ENCODE measurements at places on chromosomes 2 and 18.

DNA sequence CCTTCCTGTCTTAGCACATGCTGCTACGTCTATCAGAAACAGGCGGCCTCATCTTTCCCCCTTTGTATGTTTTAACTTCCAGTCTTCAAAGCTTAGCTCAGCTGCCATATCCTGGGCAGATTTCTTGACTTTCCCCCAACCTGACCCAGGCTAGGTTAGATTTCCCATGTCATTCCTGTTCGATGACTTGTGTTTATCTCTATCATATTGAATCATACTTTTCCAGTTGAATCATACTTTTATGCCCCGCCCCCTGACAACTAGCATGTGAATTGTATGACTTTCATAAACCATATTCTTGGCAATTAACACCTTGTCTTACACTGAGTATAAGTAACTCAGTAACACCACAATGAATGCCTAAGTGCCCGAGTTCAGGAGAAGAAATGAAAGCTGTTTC is 128.3 kb downstream of the CYRIA start:
- DNase-seq, result no peak

GRCh38 chr2:63399156-63399555 is 189.1 kb downstream of the WDPCP start:
- DNase-seq, result no peak

GRCh38 chr2:55370208-55370607 is 49.4 kb downstream of the CCDC88A start:
- DNase-seq, result no peak

DNA sequence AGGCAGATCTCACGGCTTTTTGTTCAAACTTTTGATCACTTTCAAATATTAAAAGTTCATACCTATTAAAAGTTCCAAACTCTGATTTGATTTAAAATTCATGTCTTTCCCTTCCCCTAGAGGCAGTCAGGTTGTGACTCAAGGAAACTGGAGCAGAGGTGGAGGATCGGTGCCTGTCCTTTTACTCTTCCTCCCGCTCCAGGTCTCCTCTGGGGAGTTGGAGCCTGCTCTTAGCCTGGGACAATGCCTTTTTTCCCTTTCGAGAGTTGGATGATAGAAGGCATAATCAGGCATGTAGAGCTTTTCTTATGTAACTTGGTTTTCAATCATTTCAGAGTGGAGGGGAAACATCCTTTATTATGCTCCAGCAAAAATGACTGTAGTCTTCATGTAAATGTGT is 1706.1 kb upstream of the CELF4 start:
- no peak for DNase-seq

DNA sequence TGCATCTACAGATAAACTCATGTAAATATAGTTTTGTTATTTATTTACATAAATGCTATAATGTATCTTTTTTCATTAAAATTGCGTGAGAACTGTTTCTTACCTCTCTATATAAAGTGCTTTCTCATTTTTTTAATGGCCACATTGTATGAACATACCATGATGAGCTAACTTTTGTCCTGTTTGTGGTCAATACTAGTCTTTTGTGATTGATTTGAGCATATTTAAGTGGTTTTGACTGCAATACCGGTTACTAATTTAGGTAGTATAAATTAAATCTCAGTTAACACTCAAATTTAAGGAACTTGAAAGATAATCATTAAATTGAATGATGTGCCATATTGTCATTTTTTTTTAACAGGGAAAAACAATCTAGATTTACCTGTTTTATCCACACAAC is 108.2 kb downstream of the HAUS1 start:
- no peak for DNase-seq

GRCh38 chr2:3405307-3405706 is 25.8 kb downstream of the TRAPPC12 start:
- no peak for DNase-seq

- no peak for DNase-seq
These were observed 235.8 kb downstream of the SEPTIN10 start for GRCh38 chr2:109377976-109378375.

DNA sequence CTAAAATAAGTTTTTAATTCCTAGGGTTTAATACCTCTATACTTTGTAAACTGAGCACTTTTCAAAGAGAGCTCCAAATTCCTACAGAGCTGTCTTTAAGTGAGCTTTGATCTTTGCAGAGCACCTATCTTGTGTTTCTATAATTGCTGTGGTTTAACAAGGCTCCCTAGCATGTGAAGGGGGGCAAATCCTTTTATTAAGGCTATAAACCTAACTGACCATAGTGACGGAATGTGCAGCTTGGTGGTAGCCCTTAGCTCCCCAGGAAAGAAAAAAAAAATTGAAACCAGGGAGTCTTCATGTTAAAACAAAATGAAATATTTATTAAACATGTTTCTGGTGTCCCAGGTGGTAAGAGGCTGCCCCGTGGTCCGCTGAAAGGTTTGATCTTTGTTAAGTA is 78.6 kb upstream of the ETAA1 start:
- DNase-seq, result no peak

GRCh38 chr18:58541146-58541788 is 87.6 kb downstream of the ALPK2 start:
- DNase-seq, result no peak

GRCh38 chr2:120272763-120273481 is 20.3 kb downstream of the RALB start:
- no peak for DNase-seq

GRCh38 chr2:135948642-135949355 is 36.6 kb downstream of the DARS1 start:
- no peak for DNase-seq

GRCh38 chr2:121142452-121142851 is 142.6 kb downstream of the TFCP2L1 start:
- DNase-seq, result no peak

DNA sequence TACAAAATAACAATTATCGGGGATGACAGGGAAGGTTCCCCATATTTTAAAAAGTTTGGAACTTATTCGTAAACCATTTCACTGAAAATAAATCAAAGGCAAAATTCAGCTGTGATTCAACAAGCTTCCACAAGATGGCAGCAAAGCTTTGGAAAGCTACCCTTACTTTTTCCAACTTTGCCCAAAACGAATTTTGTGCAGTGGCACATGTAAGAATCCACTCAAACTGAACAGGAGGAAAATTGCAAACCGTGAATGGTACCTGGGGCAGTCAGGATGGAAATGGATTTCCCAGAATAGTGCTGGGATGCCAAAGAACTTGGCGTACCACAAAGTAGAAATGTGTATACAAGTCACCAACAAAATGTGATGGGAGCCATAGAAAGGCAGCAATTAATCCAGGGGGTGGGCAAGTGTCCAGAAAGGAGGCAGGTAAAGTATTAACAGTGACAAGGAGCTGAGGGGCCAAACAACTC is 10.7 kb downstream of the RPL31 start:
- DNase-seq, result peak; percentile 27

DNA sequence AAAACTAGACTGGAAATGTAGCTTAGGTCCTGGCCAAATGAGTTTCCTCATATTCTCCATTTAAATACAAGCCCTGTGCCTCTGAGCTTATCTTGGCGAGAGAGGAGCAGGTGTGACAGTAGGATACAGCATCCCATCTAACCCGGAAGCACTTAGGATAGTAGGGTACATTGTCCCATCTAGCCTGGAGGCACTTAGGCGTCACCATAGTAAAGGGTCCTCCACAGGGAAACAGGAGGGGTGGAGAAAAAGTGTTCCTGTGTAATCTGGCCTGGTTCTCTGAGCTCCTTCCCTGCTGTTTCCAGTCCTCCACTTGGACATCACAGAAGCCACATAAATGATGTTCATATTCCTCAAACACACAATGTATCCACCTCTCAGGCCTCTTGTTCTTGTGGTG is 301.4 kb downstream of the GALR1 start:
- no peak for DNase-seq

GRCh38 chr2:179235463-179236108 is 29.0 kb downstream of the SESTD1 start:
- DNase-seq, result no peak

DNA sequence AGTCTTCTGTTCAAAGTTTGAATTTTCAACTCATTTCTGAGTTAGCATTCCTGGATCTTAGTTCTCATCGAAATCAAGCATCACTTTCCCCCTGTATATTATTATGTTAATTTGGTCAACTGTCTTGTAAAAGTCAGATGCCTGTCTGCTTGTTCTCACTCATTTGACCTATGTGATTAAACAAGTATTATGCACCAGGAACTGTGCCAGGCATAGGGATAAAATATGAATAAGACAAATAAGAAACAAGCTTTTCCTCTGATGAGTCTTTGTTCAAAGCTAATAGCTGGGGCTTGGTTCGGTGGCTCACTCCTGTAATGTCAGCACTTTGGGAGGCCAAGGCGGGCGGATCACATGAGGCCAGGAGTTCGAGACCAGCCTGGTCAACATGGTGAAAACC is 19.7 kb upstream of the EMILIN2 start:
- no peak for DNase-seq

DNA sequence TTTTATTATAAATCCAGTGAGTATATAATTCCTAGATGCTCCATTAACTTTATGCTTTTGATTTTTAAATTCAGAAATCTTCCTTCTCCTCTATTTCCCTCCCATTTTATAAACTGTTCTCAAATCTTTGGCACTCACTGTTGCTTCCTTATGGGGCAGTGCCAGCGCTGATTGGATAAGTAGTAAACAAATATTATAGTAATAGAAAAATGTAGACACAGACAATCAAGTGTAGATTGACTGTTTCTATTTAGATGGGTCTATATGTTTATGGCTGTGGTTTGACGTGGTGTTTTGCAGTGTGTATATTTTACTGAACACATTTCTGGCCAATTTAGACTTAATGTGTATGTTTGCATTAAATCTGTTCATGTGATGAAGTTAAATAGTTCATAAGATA is 36.6 kb downstream of the LYPD6B start:
- no peak for DNase-seq

DNA sequence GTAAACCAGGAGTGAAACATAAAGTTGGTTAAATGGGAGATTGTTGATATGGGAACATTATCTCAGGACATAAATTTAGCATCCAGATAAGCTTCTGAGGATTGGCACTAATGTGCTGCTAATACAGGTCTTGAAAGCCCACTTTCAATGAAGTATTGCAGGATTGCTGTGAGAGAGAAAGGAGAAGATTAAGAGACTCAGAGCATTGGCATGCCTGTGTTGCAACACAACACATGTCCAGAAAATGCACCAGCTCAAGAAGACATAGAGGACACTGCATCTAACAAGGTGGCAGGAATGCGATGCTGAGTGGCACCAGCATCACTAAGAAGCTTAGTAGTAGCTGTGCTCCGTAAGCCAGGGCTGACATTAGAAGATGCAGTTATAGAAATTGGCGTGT is 728.9 kb downstream of the SUCLG1 start:
- DNase-seq, result no peak

- no peak for DNase-seq
These were observed 146.4 kb upstream of the MYCN start for GRCh38 chr2:15793978-15794377.

GRCh38 chr2:225400060-225400511 is 576 bp downstream of the NYAP2 start:
- DNase-seq, result no peak

- no peak for DNase-seq
These were observed 57.1 kb upstream of the TWIST2 start for GRCh38 chr2:238790833-238791230.

DNA sequence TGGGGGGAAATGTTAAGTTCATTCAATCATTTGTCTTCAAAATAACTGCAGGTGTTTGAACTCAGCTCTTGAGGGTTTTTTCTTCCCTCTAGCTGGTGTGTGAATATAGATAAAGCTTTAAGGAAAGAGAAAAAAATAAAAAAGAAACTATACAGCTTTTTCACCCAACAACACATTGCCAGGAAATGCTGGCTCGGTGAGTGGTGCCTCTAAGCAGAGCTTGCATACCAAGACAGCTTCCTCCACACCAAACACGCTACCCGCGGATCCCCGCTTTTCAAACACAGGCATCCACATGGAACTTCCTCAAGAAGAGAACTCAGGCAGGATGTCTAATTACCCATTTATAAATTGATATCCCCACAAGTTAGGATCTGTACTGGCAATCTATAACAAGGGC is 69.8 kb upstream of the TANK start:
- no peak for DNase-seq

- no peak for DNase-seq
These were observed 85.4 kb upstream of the B3GNT2 start for GRCh38 chr2:62110415-62111025.

DNA sequence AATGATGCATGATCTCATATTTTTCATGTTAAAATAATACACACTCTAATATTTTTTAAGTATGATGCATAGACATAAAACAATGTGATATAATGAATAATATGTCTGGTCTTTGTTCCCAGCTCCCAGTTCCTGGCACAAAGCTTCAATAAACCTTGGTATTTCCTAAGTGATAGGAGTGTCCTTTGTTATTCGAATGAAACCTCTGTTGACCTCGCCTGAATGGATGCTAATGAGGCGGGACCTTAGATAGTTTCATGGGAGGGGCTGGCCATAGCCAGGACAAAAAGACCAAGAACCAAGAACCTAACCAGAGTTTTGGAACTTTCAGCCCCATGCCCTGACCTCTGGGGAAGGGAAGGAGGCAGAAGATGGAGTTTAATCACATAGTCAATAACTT is 257.7 kb upstream of the COPS8 start:
- DNase-seq, result no peak

- DNase-seq, result no peak
These were observed 308.4 kb upstream of the RAB12 start for GRCh38 chr18:8300751-8301410.

DNA sequence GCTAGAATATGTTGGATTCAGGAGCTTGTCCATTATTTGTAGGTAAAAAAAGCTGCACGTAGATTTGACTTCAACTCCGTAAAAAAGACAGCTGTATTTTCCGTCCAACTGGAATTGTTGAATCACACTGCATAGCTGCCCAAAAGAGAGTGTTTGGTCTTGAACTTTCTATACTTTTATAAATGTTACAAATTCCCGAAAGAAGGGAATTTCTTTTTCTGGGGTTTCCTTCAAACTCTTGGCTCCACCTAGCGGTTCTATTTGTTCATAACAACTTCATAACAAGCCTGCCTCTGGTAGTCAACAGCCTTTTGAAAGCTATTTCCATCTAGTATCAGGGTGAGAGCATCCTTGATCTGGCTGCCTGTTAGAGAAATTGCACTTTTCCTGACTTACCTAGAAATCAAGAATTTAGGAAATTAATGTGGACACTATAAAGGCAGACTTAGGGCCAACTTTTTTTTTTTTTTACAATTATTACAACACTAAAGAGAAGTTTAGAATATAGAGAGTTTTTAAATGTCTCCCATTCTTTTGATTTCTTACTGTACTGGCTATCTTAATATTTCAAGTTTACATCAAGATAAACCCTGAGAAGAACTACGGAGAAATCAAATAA is 48.1 kb downstream of the TMEM185B start:
- no peak for DNase-seq

GRCh38 chr2:8478471-8478793 is 203.4 kb upstream of the ID2 start:
- DNase-seq, result no peak

GRCh38 chr18:66724664-66725356 is 120.9 kb upstream of the CDH19 start:
- DNase-seq, result no peak

Data from activated CD4-positive, alpha-beta T cell treated with anti-CD3 and anti-CD28 coated beads for 24 hours (primary cell).